T-helper 2 cell (primary cell): ENCODE measurements at places on chromosomes 12 and 14.

- DNase-seq: no peak
Observed at GRCh38 chr12:84825149-84825548, 87.5 kb downstream of the SLC6A15 start.

DNA sequence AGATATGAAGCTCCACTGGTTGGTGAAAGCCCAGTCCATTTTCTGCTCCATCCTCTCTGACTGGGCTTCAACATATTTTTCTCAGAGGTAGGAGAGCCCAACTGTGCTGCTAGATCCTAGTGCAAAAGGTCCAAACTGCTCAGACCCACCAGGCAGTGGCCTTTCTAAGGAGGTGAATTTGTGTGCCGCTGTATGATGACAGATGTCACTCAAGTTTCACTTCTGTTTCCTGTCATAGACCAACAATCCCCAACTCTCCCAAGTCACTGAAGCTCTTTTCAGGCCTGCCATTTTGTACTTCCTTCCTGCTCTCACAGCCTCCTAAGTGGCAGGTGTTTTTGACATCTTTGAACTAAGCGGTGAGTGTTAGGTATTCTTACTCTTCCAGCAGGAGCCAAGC is 16.4 kb upstream of the RNASE4 start:
- DNase-seq: no peak

- no peak for DNase-seq
Observed at GRCh38 chr14:35940291-35940690, 114.2 kb downstream of the BRMS1L start.

- DNase-seq: no peak
Observed at GRCh38 chr14:89493877-89494634, 77.0 kb upstream of the FOXN3 start.

DNA sequence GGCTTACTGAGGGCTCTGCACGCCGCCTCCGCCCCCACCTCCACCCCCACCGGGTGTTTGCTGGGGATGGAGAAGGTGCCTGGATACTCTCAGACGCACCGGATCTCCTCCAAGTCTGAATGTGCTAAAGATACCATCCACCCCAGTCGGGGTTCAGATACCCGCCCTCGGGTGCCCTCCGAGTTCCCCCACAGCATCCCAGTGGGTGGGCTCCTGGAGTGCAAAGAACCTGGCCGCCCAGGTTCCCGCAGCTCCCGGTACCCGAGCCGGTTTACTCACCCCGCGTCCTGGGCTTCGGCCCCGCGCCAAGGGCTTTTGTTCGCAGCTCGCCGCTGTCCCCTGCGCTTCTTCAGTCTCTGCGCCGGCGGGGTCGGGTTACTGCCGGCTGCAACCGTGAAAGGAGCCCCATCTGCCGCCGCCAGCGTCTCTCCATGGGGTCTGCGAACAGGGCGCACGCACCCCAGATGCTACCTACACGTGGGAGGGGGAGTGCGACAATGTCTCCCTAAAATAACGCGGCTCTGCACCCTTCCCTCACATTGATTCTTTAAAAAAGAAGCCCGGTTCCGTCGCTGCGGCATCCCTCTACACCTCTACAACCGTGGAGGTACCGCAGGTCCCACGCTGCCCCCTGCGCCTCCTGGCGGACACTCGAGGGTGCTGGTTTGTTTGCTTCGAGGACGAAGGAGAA is at the start of gene CCDC177:
Gene CCDC177, minus strand, starts transcription at position 609 of the 691 bp plus-strand sequence. CDS start 1,249 bp downstream, outside the sequence.
- peak; percentile 47 for DNase-seq

DNA sequence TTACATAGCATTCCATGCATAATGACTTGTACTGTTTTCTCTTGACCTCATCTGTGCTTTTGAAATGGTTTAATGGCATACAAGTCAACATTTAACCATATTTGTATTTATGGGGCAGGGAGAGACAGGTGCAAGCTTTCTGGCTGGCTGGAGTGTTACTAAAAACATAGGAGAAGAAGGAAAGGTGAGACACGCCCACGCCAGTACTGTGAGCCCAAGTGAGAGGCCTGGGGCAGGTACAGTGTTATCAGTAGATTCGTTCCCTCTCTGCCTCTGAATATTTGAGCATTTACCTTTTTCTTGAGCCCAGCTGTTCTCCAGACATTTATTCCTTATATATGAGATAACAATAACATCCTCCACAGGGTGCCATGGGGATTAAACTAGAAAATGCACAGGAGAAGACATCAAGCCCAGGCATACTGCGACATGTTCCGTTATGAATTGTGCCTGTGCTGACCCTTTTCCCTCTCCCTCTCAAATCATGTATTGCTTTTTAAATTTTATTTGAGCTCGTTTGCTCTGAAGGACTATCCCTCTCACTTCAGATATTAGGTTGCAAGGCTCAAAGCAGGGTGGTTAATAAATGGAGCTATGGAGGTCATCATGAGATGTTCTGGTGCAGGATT is 34.6 kb upstream of the TUBA1C start:
- DNase-seq: no peak

GRCh38 chr14:83975841-83976770 is 1553.8 kb upstream of the FLRT2 start:
- DNase-seq: no peak

DNA sequence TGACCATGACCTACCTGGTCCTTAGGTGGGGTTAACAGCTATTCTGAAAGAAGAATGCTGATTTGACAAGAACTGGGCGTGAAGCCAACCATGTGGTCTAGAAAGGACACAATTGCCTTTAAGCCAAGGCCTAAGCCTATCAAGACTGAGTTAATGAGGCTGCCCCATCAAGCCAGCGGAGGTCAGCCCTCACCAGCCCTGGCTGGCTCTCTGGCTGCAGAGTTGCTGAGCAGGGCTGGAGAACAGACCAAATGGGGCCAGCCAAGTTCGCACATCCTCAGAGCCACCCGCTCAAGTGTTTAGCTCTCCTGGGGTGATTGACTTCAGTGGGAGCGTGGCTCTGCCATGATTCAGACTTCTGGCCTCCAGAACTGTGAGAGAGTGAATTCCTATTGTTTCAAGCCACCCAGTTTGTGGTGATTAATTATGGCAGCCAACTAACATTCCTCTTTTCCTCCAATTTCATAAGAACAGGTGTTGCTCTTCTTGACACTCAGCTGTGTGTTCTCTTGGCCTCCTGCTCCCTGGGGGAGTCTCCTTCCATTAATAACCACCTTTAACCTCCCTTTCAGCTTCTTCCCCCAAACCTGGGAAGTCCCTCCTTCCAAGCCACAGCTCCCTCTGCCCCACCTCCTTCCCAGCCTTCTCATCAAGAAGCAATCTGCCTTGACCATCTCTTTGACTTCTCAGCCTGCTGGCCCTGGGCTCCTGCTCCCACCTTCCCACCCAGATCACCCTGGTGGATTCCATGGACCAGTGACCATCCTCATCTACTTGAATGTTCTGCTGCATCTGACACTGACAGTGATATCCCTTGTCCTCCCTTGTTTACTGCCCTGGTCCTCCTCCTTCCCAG is 5.3 kb upstream of the SERPINA5 start:
- DNase-seq: no peak

DNA sequence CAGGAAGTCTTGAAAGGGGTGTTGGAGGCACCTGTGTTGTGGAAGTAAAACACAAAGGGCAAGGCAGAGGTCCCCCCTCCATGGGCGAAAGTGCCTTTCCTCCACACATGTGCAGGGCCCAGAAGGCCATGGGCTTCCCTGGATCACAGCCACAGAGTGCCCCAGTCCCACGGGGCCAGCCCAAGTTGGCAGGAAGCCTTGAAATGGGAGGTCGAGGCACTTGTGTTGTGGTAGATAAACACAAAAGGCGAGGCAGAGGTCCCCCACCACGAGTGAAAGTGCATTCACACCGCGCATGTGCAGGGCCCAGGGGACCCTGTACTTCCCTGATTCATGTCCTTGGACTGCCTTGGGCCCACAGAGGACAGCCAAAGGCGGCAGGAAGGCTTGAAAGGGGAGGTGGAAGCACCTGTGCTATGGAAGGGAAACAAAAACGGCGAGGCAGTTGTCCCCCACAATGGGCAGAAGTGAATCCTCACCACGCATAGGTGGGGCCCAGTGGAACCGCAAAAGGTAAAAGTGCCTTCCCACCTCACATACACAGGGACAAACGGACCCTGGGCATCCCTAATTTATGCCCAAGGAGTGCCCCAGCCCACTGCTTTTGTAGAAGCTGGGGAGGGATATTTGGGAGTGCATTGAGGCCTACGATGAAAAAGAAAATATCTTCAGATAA is 585.4 kb downstream of the ALG10 start:
- DNase-seq: no peak

DNA sequence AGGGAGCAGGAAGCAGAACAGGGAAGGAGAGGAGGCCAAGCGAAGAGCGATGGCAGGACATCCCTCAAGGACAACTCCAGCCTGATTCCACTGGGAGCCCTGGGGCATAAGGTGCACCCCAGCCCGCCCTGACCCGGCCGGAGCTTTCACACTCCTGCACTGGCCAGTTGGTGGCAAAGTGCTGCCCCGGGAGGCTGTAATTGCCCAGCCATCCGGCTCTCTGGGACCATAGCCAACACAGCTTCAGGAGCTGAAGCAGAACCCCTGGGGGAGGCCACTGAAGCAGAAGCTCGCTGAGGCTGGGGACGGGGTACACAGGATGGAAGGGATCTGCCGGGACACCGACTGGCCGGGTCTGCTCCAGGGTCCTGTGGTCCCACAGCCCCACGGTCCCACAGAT is 41.9 kb upstream of the BEGAIN start:
- no peak for DNase-seq

GRCh38 chr14:68239988-68240771 is 420.6 kb downstream of the RAD51B start:
- no peak for DNase-seq

DNA sequence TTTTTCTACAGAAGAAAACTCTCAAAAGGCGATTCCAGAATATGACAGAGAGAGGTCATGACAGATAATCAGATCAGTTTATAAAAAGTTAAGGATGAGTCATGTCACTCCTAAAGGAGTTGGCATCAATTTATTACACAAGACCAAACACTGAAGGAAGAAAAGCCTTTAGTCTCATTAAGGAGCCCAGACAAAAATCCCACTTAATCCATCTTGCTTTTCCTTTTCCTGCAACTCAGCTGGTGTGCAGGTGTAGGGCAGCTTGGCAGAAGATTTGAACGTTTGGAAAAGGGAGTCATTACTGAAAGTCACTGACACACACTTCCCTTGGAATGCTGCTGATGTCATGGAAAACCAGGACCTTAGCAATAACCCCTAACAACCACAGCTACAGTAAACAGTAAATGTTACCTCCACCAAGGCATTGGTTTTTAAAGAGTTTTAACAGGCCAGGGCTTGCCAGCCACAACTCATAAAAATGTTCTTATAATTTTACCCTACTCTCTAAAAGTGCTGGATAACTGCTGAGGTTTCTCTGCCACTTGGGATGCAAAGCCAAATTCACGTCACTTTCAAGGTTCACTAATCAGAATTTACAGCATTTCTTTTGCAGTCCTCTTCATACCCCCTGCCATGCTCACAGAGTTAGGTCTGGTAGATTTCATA is 320.6 kb downstream of the RAD51B start:
- DNase-seq: no peak

- DNase-seq: no peak
Observed at GRCh38 chr14:80621701-80622100, 319.8 kb downstream of the CEP128 start.
